Fibroblast of gingiva (primary cell): ENCODE measurements at places on chromosomes 11 and 22.
A peak's percentile ranks its signal among the peaks of the same experiment; 100 is the strongest.

- peak; percentile 6 for DNase-seq
These were observed 48.4 kb upstream of the ARHGAP42 start for GRCh38 chr11:100638648-100639047.

GRCh38 chr11:116517077-116517476, 255.7 kb downstream of the BUD13 start:
- no peak for DNase-seq

DNA sequence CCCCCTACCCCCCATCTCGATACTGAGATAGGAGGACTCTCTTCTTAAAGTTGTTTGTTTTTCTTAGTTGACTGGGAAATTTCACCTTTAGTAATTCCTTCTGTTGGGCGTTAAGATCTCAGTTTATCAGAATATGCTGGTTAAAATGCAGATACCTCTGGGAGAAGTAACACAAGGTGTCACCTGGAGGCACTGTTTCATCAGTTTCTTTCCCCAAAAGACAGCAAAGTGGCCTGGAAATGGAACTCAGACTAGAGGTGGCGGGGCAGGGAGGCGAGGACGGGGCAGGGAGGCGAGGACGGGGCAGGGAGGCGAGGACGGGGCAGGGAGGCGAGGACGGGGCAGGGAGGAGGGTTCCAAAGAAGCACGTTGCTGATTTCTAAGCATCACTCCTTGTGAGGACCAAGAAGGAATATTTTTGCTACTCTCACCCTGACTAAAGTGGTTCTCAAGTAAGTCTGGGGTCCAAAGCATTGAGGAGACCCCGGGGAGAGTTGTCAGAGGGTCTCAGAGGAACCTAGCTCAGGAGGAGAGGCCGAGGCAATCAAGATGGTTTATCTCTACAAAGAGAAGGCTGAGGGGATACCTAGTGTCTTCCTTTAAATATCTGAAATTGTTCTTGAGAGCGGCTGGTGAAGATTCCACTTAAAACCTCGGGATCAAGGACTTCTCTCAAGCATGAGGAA, 147.0 kb upstream of the B3GAT1 start:
- DNase-seq: no peak

DNA sequence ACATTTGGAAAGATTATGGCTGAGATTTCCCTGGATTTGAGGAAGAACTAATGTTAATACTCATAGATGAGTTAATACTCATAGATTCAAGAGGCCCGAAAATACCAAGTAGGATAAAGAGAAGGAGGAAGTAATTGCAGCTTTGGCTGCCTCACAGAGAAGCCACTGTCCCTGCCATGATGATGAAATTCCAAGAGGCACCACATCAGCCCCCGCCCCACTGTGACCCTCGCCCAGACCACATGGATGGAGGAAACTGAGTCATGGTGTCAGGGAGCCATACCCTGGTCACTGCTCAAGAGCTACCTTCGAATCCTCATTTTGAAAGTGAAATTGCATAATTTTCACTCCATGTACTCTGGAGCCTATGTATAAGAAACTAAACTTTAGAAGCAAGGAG, 92.9 kb upstream of the SLC22A12 start:
- DNase-seq: no peak

DNA sequence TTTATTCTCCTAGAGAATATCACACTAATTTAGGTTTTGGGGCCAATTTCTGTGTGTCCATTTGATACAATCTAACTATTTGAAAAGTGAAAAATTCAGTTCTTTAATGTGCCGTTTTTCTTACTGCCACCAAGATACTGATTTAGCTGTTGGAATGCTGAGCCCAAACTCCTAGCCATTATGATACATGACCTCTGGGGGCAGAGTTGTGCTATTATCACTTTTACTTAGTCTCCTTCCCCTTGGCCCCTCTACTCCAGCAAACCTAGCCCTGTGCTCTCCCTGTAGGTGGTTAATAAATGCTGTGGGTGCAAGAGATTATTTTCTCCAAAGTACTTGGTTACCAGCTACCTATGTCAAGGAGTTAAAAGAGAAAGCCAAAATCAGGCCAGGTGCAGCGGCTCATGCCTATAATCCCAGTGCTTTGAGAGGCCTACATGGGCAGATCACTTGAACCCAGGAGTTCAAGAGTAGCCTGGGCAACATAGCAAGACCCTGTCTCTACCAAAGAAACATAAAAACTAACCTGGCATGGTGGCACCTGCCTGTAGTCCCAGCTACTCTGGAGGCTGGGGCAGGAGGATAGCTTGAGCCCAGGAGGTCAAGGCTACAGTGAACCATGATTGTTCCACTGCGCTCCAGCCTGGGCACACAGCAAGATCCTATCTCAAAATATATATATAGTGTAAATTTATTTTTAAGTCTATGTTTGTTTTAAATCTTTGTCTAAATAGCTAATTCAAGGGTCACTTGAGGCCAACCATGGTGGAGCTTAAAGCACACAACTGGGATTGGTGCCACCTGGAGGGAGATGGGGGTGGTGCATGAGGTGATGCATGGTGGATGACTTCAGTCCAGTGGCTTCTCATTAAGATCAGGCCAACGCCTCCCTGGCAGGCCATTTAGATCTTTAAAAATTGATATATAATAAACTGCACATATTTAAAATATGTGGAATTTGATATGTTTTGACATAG, 193.2 kb upstream of the PLET1 start:
- DNase-seq: no peak

DNA sequence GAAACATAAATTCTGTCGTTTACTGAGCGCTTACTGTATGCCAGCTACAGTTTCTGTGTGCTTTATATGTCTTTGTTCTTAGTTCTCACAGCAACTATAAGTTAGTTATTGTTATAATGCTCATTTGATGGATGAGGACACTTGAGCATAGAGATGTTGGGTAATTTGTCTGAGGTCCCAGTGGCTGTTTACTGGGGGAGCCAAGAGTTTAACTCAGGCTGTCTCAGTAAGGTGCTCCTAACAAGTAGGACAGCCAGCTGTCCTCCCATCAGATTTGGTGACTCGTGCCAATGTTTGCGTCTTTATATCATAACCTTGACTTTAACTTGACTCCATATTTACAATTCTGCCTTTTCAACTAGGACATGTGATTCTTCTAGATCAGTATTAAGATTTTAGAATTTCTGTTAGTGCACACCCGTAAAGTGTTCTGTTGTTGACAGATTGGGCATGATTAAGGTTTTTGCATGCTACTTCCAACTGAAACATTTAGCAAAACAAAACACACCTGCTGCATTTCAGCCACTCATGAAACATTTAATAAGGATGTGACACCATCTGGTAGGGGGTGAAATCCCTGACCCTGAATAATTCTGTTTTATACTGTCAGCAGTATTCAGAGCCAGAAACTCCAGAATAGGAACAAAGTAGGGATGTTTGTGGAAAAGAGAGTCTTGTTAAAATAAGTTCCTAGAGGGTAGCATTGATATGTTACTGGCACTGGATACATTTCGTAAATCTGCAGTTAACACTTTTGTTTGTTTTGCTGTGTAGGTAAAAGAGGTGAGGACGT, 1.9 kb downstream of the REXO2 start:
- no peak for DNase-seq

GRCh38 chr11:11555208-11555607, 66.6 kb downstream of the GALNT18 start:
- no peak for DNase-seq

GRCh38 chr11:287821-288477, 977 bp upstream of the PGGHG start:
- DNase-seq: no peak

GRCh38 chr22:38191731-38192474, 9.9 kb upstream of the MAFF start:
- no peak for DNase-seq

DNA sequence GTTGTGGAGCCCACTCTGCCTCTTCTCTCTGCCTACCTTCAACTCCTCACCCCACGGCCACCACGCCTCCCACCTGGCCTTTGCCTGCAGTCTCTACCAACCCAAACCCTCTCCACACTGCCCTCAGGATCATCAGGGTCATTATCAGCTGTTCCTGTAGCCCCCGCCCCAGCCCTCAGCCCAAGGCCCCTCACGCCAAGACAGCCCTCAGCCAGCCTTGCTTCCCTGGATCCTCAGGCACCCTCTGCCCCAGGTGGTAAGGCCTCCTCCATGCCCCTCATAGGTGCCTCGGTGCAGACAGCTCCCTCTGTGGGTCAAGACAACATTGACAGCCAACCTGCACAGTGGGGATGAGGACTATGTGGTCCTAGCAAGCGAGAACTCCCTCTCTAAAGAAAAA, 1.7 kb downstream of the SBF1 start:
- DNase-seq: no peak

GRCh38 chr22:16917144-16918003, 90.6 kb downstream of the GAB4 start:
- peak; percentile 12 for DNase-seq

- peak; percentile 80 for DNase-seq
These were observed 35.0 kb downstream of the POU2AF1 start for GRCh38 chr11:111344032-111344431.

- peak; percentile 12 for DNase-seq
These were observed 60.2 kb downstream of the TNRC6B start for GRCh38 chr22:40237788-40238424.

DNA sequence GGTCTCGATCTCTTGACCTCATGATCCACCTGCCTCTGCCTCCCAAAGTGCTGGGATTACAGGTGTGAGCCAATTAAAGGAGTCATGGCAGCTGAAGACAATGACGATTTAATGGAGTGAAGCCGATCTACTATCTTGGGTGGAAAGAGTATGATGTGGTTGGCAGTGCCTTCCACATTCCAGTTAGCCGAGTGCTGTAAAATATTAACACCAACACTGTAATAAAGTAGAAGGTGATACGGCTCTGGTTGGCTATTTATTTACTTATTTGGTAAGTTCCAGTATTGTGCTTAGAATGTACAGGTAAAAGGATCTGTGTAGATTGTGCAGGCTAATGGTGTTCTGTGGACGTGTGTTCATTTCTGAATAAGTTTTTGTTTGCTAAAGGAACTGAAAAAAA, 149.6 kb upstream of the MTMR2 start:
- no peak for DNase-seq

DNA sequence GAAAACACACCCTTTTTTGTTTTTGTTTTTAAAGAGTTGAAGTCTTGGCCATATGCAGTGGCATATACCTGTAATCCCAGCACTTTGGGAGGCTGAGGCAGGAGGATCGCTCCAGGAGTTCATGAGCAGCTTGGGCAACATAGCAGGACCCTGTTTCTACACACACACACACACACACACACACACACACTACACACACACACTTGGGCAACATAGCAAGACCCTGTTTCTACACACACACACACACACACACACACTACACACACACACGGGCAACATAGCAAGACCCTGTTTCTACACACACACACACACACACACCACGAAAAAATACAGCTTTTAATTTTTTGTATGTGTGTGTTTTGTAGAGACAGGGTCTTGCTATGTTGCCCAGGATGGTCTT, 54.5 kb downstream of the HIPK3 start:
- DNase-seq: no peak

GRCh38 chr22:40826984-40827741, 8.0 kb upstream of the SLC25A17 start:
- DNase-seq: no peak

DNA sequence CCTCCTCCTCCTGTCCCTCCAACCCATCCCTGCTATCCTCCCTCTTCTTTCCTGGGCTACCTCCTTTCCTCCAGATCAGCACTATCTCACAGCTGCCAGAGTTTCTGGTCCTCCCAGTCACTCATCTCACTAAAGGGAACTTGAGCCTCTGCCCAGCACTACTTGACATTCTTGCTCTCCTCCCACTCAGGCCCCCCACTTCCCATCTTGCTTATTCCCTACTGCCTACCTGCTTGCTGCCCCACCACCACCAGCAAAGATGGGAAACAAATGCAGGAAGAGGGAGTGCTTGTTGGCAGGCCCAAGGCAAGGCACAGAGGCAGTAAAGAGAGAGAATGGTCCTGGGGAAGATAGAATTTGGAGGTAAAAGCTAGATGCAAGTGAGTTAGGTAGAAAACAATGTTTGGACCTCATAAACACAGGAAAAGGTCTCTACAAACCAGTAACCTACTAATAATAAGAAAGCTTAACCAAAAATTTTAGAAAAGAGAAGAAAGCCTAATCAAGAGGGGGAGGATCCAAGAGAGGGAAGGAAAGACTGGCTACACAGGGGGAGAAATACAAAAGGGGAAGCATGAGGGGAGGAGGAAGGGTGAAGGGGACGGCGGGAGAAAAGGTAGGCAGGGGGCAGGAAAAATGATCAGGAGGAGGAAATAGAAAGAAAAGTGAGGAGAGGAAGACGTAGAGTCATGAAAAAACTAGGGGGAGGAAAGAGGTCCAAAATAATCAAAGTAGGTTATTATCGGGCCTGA, 63.6 kb downstream of the PAK1 start:
- no peak for DNase-seq

GRCh38 chr11:76734456-76735420, 48.4 kb upstream of the TSKU start:
- DNase-seq: peak; percentile 16

GRCh38 chr22:45212306-45212709, 28.4 kb downstream of the KIAA0930 start:
- DNase-seq: peak; percentile 93

GRCh38 chr11:36817336-36817965, 219.4 kb upstream of the RAG2 start:
- no peak for DNase-seq

- no peak for DNase-seq
These were observed 2.2 kb downstream of the RFPL2 start for GRCh38 chr22:32202539-32203180.

- DNase-seq: no peak
These were observed 35.0 kb downstream of the TPBGL start for GRCh38 chr11:75275581-75275980.

DNA sequence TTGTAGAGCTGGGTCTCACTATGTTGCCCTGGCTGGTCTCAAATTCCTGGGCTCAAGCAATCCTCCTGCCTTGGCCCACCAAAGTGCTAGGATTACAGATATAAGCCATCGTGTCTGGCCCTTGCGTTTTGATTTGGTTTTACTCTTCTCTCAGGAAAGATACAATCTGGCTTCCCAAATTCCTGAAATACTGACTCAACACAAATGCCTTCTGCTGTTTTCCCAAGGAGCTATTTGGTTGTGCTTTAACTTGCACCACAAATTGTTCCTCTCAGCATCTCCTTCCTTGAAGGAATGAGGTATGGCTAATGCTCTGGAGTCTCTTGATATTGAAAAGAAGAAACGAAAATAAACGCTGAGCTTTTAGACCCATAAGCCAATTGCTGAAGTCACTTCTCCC, 110.0 kb upstream of the PAX6 start:
- no peak for DNase-seq

GRCh38 chr11:16859651-16860050, 121.2 kb downstream of the C11orf58 start:
- DNase-seq: no peak

- DNase-seq: no peak
These were observed 1848.3 kb upstream of the RAG2 start for GRCh38 chr11:38446336-38446735.

DNA sequence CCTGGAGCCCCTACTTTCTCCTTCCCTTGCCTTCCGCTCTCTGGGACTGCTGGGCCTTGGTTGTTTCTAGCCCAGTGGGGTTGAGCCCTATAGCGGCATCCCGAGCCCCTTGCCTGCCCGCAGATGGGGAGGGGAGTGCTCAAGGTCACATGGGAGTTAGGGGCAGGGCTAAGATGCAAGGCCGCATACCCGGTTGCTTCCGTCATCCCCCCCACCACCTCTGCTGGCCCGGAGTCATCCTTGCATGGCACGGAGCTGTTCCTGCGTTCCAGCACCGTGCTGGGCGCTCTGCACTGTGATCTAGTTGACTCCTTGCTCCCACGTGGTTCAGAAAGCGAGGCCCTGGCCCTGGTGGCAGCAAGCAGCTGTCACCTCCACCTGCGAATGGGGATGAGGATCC, 18.0 kb downstream of the FLRT1 start:
- no peak for DNase-seq
